Amniotic epithelial cell (primary cell): ENCODE measurements at places on chromosomes 6 and 20.

- DNase-seq = peak; percentile 63
Observed at GRCh38 chr6:28943557-28944411, 20.0 kb upstream of the TRIM27 start.

DNA sequence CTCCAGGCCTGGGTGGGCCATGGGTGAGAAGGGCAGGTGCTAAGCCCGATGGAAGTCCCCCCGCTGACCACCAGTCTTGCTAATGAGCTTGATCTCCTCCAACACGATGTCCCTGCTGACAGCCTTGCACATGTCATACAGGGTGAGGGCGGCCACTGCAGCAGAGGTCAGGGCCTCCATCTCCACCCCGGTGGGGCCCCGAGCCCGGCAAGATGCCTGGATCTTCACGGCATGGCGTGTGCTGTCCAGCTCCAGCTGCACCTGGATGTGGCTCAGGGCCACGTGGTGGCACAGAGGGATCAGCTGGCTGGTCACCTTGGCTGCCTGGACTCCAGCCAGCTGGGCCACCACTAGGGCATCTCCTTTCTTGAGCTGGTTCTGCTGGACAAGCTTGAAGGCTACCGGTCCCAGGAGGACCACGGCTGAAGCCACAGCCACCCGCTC, 27.9 kb downstream of the MOCS1 start:
- DNase-seq = no peak

- DNase-seq = no peak
Observed at GRCh38 chr20:57964011-57964862, 254.4 kb upstream of the PMEPA1 start.

GRCh38 chr6:31706599-31706998, at the start of gene LY6G6F:
LY6G6F (plus strand) TSS chr6:31706866; CDS start chr6:31706907, 41 bp downstream.
- DNase-seq = no peak

DNA sequence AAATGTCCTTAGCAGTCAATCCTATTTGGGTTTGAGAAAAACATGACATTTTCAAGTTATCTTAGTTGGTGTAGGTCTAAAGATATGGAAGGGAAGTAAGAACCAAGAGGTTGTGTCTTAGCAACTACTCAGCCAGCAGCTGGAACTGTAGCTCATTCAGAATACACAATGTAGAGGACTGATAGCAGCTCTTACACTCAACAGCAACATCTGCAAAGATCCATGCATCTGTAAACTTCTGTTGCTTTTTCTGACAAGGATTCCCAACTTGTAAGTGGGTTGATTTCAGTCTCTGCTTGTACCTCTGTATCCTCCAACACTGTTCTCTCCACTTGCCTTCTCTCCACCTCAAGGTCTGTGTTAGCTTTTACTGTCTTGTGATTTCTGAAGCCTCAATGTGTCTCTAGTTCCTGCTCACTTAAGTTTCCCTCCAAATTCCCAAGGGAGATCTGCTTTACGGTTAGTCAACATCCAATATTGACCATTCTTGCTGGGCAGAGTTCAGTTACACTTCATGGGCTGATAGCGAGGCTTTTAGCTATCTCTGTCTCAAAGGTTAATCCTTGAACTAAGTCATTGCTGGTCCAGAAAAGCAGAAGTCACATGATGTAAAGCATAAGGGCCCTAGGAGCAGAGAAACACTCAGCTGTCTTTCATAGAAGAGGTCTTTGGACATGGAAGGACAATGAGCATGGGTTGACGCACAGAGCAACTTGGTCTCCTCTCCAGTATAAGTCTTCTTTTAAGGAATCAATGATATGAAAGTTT, 71.6 kb upstream of the LGSN start:
- no peak for DNase-seq

DNA sequence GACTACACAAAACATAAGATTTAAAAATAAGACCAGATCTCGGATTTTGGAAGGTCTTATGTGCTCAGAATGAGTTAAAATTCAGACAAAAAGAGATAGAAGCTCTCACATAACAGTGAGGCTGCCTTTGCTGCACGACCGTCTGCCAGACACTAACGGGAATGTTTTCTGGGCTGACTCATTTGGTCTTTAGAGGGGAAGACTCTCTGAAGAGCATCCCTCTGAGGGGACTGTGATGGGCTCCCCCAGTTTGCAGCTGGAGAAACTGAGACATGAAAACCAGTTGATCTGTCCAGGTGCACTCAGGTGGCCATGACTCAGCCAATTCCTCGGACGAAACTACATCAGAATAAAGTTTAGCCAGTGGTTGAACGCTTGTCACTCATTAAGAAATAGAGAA, 153.9 kb downstream of the RNASET2 start:
- DNase-seq = no peak

GRCh38 chr6:144087789-144088426, 7.5 kb downstream of the SF3B5 start:
- DNase-seq = no peak

- no peak for DNase-seq
Observed at GRCh38 chr6:39320363-39320984, 2.0 kb downstream of the KCNK16 start.

- no peak for DNase-seq
Observed at GRCh38 chr6:124099520-124099919, 295.9 kb downstream of the NKAIN2 start.

DNA sequence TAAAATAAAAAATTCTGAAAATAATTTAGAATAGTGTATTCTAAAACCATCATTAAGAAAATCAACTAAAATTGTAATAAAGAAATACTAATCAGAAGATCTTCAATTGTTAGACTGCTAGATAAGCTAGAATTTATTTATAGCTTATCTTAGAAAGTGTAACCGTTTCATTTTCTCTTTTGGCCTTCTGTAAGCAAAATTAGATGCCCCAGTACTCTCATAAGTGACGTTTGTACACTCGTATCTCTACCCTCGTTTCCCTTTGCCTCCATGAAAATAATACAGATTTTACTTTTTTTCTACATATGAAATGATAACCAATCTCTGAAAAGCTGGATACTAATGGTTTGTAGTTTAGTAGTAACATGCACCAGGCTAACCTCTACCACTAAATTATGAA, 19.8 kb downstream of the DSE start:
- no peak for DNase-seq

GRCh38 chr20:13671512-13671911, 32.8 kb upstream of the TASP1 start:
- no peak for DNase-seq

- DNase-seq = no peak
Observed at GRCh38 chr6:166726201-166726600, 99.2 kb upstream of the RPS6KA2 start.

- DNase-seq = no peak
Observed at GRCh38 chr6:131929264-131929663, 21.9 kb downstream of the CCN2 start.

DNA sequence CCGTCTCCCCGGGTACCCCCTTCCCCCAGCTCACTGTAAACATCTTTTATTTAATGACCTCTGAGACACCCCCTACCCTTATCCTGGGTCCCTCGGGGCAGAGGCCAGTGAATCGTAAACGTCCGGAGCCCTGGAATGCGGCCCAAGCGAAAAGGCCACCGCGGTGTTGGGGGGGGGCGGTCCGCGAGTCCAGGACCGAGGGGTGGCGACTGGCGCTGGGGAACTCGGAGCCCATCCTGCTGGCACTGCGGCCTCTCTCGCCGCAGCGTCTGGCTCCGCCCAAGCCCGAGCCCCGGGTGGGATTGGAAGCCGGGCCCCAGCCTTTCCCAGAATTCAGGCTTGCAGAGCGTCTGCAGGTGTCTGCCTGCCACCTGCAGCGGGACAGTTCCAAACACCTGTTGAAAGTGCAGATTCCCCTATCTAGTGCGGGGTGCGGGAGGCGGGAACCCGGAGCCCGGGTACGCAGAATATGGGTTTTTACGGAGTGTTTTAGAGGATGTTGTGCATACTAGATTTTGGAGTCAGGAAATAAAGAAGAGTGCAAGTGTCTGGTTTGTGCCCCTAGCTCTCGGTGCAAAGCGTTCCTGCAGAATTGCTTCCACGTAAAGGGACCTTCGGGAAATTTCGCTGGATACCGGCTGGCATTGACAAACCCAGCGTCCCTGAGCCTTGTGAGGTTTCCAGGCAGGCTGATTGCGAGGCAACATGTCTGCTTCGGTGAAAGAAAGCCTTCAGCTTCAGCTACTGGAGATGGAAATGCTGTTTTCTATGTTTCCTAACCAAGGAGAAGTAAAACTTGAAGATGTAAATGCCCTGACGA, 800 bp downstream of the RWDD2A start:
- no peak for DNase-seq

DNA sequence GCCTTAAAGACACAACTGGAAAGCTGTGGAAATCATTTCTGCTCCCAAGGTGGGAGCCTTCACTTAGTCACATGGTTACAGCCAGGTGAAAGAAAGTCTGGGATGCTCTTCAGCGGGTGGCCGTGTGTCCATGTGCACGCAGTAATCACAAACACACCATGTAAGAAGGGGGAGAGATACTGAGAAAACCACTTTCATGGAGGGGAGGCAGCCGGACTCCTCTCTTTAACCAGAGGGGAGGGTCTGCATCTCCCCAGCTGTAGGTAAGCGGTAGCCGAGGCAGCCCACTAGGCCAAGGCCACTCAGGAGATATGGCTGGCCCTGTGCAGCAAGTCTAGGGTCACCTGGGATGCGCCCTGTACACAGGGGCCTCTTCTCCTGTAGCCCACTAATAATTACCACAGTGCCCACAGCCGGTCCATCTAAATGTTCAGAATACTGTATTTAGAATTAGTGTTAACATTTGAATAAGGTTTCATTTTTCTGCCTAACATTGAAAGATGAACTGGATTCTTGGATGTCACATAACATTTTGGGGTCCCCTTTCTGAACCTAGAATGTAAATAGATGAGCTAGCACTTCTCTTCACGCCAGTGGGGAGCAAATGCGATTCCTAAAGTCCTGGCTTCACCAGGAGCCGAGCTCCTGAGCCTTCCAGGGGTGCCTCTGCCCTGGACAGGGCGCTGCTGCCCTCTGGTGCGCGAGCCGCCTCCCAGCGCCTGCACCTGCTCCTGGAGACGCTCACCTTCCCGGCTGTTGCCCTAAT, 15.9 kb downstream of the GPR31 start:
- peak; percentile 3 for DNase-seq

DNA sequence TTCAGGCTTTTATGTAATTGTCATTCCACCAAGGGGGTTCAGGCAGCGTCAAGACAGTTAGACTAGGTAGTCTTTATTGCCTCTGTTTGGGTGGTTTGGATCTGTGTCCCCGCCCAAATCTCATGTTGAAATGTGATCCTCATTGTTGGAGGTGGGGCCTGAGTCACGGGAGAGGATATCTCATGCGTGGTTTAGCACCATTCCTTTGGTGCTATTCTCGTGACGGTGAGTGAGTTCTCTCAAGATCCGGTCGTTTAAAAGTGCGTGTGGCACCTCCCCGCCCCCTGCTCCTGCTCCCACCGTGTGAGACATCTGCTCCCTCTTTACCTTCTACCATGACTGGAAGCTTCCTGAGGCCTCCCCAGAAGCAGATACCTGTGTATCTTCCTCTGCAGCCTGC, 51.3 kb upstream of the FOXC1 start:
- DNase-seq = no peak

- no peak for DNase-seq
Observed at GRCh38 chr6:38063973-38064372, 244.4 kb downstream of the ZFAND3 start.

DNA sequence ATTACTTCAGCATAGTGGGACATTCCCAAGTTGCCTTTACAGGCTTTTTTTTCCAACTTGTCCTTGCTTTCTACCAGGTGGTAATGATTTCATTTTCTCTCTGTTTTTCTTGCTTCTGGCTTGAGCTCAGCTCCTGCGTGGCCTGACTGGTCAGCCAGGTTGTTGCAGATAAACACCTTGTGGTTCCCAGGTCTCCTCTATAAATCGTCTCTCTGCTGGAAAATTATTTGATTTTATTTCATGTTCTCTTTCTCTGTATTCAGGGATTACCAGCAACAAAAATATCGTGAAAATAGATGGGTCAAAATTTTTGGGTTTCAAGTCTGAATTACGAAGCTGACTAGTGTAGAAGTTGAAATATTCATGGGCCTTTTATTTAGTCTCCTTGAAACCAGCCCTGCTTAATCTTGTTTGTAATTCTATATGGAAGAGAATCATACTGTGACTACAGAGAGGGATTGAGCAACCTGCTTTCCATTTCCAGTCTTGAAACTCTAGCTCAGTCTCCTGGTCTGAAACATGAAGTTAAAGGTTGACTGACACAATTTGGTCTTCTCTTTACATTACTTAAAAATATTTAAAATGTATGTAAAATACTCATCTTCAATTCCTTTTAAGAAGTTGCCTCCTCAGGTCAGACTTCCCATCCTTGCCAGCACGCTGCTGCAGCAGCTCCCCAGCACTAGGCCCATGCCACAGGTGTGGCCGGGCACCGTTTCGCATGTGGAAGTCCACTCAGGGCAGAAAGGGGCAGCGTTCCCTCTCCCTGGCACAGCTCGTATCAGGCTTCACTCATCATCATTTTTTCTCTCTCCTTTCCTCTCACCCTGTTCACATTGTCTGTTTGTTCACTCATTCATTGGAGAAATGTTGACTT, 7.1 kb downstream of the DUSP22 start:
- peak; percentile 29 for DNase-seq

- DNase-seq = no peak
Observed at GRCh38 chr6:154219250-154219649, 137.4 kb downstream of the IPCEF1 start.
